ENCODE measurements at places on chromosomes 2 and 18.

GRCh38 chr2:106160786-106161261, 33.3 kb downstream of the UXS1 start:
- DNase-seq, result no peak

DNA sequence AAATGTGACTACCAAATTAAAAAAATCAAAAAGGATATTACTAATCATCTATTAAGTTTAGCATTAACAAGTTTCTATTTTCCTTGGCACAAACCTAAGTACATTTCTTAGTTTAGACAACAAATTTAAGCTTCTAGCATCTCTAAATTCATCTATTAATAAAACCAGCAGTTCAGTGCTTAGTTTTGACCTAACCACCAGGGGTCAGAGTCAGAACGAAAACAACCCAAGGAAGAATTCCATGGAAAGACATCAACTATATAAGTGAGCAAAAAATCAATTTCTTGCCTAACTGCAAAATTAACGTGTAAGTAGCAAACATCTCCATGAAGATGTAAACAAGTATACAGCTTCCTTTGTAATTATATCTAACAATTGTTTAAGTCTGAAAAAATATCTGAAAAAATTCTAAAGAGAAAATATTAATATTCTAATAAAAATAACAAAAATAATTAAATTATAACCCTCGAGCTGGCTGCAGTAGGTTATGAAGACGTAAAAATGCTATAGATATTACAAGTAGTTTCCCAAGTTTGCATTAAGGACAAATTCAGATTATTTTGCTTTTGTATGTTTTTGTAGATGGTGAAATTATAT, 83.7 kb downstream of the CERKL start:
- DNase-seq, result no peak

- no peak for DNase-seq
Measured at GRCh38 chr2:177622521-177622920, 229.9 kb downstream of the AGPS start.

- no peak for DNase-seq
Measured at GRCh38 chr2:159933040-159933726, 129.2 kb downstream of the PLA2R1 start.

DNA sequence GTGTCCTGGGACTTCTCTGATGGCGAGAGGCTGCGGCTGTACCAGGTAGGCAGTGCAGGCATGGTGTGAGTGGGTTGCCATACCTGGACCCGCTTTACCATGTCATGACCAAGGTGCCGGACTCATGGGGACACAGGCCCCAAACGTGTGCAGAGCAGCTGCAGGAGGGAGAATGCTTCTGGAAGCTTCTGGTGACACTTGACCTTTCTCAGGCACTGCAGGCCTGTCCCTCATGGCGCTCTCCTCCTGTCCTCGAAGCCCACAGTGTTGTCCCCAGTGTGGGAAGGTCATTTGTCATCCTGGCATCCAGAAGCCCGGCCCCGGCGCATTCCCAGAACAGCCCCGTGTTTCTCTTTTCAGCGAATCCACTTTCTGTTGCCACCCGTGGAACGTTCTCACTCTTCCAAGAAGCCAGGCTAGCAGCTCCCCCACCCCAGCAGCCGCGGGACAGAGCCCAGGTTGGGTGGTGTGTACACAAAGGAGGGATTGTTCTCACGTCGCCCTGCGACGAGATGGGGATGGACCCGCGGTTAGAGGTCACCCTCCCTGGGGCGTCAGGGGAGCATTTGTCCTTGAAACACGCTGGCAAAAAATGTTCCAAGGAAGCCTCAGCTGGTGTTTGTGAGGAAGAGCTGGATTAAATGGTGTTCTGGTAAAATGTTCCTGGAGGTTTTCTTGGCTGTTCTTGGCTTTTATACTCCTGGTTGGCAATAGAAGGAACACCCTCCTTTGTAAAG, 43.7 kb downstream of the SH3BP4 start:
- no peak for DNase-seq

- DNase-seq, result no peak
Measured at GRCh38 chr2:239326831-239327535, 73.8 kb downstream of the HDAC4 start.

GRCh38 chr2:319059-319600, 31.2 kb upstream of the ALKAL2 start:
- no peak for DNase-seq

- DNase-seq, result no peak
Measured at GRCh38 chr2:45003579-45004551, 5.4 kb downstream of the SIX2 start.

- no peak for DNase-seq
Measured at GRCh38 chr2:205408696-205409095, 273.6 kb upstream of the NRP2 start.

GRCh38 chr2:36414307-36414706, 58.7 kb downstream of the CRIM1 start:
- DNase-seq, result no peak

DNA sequence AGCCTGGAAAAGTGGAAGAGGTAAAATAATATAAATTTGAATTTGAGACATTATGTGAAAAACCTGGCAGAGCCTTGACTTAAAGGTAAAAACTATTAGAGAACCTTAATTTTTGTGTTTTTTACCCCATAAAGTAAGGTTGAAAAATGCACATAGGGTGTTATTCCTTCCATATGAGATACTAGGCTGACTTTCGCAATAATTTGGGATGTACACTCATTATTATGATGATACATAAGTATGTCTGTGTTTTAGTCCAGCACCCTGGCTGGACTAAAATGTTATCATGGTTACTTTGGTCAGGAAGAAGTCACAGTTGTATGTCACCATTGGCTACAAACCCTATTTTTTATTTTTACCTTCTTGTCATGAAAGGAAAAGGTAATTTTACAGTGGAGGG, 19.8 kb downstream of the NEMP2 start:
- DNase-seq, result no peak

DNA sequence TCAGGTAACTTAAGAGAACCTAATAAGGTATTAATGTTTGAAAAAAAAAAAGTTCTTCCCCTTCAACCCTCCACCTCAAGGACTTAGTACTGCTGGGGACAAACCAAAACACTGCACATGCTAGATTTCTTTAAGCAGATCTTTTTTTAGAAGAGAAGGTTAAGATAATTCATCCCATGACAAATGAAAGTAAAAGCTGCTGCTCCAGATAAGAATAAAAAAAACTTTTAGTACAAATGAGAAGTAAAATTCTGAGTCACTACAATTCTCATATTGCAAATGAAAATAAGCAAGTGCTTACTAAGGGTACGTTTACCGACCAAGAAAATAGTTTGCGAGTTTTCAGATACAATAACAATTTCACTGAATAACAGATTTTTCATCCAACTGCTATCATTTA, 8.9 kb downstream of the STAM2 start:
- DNase-seq, result no peak

- no peak for DNase-seq
Measured at GRCh38 chr2:73895473-73895872, 2.7 kb downstream of the ACTG2 start.

DNA sequence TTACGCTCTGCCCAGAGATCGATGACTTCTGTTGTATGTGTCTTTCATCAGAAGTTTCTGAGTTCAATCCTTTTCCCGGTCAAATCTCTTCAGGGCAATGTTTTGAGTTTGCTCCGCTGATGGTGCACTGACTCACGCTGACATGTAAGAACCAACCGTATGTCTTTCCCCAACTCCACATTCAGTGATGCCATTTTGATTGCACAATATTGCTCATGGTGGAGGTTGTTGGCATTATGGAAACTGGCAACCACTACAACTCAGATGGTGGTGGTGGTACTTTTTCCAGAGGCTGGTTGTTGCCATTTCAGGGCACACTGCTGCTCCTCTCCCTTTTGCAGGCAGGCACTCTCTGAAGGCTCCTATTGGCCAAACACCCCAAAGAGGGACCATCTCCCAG, 751.5 kb downstream of the DCDC2C start:
- no peak for DNase-seq

DNA sequence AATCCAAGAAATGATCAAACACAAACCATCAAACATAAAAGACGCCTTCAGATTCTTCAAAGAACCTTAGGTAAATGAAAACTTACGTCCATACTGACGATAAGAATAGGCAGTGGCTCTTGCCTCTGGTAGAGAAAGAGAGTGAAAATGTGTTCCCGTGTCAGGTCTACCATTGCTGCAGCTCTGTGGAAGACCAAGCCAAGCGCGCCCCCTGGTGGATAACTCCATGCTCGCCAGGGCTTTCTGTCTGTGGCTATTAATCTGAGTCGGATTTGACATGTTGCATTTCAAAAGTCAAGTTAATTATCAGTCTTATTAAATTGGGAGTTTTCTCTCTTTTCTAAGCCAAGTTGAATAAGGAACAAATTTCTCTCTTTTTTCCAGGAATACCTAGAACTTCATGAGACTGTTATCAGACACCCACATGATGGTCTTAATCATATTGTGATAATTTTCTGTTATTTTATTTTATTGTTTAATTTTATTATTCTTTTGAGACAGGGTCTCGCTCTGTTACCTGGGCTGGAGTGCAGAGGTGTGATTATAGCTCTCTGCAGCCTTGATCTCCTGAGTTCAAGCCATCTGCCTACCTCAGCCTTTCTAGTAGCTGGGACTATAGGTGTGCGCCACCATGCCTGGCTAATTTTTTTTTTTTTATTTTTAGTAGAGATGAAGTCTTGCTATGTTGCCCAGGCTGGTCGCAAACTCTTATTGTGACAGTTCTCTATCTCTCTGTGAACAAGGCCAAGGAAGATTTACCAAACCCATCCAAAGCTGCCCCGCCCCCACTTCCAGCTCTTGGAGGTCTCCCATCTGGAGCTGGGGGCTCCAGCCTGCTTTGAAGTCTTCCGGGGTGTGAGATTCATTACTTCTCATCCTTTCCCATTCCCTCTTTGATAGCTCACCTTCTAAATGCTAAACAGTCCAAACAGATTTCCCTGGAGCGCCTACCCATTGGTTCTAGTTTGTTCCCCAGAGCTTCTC, 15.8 kb upstream of the ZAP70 start:
- DNase-seq, result peak; percentile 56

DNA sequence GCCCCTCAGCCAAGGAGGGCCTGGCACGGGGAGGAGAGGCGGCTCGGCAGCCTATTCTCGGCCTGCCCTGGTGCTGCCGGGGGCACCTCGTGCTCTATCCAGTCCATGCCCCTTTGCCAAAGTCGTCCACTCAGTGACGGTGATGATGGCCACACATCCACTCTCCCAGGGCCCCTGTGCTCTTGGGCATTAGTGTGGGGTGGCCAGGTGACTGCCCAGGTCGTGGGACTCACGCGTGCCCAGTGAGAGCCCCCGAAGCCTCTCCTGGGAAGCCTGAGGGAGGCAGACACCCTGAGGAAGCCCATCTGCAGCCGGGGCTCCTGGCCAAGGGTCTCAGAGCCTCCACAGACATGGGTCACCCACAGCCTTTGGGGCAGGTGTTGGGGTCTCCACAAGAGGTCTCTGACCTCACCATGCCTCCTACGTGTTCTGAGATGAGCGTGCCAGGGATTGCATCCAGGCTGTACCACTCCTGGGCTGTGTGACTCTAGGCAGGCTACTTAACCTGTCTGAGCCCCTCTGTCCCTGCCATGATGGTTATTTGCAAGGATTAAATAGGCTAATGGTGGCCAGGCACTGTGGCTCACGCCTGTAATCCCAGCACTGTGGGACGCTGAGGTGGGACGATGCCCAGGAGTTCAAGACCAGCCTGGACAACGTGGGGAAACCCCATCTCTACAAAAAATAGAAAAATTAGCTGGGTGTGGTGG, 12.9 kb downstream of the RAMP1 start:
- DNase-seq, result no peak

DNA sequence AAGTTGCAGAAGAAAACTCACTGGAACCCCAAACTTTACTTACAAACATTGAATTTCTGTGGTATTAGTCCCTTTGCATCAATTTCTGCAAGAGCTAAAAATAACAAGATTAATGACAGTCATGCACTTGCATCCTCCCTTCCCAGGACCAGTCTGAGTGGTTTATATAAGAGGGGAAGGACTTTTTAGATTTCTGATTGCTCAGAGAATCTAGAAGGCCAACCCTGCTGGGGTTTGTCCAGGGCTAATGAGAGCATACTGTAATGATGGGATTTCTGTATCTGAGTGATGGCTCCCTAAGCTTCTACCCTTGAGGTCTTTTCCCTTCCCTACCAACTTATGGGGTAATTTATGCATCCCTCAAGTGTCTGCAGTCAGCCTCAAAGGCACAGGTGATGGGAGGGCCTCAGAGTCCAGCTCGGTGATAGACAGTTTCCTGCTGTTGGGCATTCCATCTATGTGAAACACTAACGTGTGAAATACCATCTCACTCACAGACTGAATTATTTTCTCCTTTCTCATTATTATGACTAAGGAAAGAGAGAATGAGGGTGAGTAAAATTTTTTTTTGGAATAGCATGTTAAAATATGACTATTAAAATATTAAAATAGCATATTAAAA, 556.3 kb downstream of the RIT2 start:
- DNase-seq, result no peak

- DNase-seq, result no peak
Measured at GRCh38 chr2:10554961-10555809, 107.1 kb upstream of the ODC1 start.

- no peak for DNase-seq
Measured at GRCh38 chr18:62258093-62258492, 67.0 kb upstream of the TNFRSF11A start.

GRCh38 chr2:146950361-146950760, 894.5 kb upstream of the ACVR2A start:
- no peak for DNase-seq

Measured in NCI-H2029 (cell line).